Natural killer cell treated with Interleukin-12 subunit alpha and Interleukin-12 subunit beta and Interleukin-15 and Interleukin-18, amount 100 ng/mL, for 72 hours (primary cell): ENCODE measurements at places on chromosomes 1 and 21. TPM values are rescaled to one million over a fixed set of nuclear protein-coding genes. Genes with fewer than 3 reads are reported as not detected.

- H3K4me1 ChIP-seq = no peaks in the 10 kb centered on the region
- peaks cover 21% of the 10 kb centered on the region for H3K27me3 ChIP-seq
- H3K4me3 ChIP-seq = no peak overlapping the region
- H3K27ac ChIP-seq = no peak overlapping the region
- DNase-seq = no peak
Measured at GRCh38 chr1:223411309-223411708, 18.1 kb downstream of the CCDC185 start.

GRCh38 chr1:60149251-60149650 lies 75.7 kb upstream of the C1orf87 start:
- H3K27me3 ChIP-seq = no peaks in the 10 kb centered on the region
- no peaks in the 10 kb centered on the region for H3K4me1 ChIP-seq
- H3K36me3 ChIP-seq = no peaks in the 10 kb centered on the region
- DNase-seq = no peak
- no peak overlapping the region for H3K4me3 ChIP-seq

GRCh38 chr1:154879038-154879421 lies 8.9 kb upstream of the KCNN3 start:
- no peak overlapping the region for H3K4me3 ChIP-seq
- H3K27me3 ChIP-seq = peaks cover 20% of the 10 kb centered on the region
- H3K36me3 ChIP-seq = no peaks in the 10 kb centered on the region
- H3K4me1 ChIP-seq = no peaks in the 10 kb centered on the region
- H3K27ac ChIP-seq = no peak overlapping the region

Gene LCE1B
- not detected for total RNA-seq

Gene TNNT2
- not detected for total RNA-seq

- no peak for DNase-seq
- H3K27me3 ChIP-seq = peaks cover 3% of the 10 kb centered on the region
- H3K4me1 ChIP-seq = peaks cover 9% of the 10 kb centered on the region
- H3K4me3 ChIP-seq = peak overlapping the region; percentile 38
- H3K36me3 ChIP-seq = no peaks in the 10 kb centered on the region
- H3K27ac ChIP-seq = no peak overlapping the region
Measured at GRCh38 chr1:32349211-32349708, 13.0 kb downstream of the FAM229A start.

GRCh38 chr1:206925106-206925736 lies 3.5 kb upstream of the FCMR start:
- H3K27me3 ChIP-seq = no peaks in the 10 kb centered on the region
- no peak overlapping the region for H3K27ac ChIP-seq
- peaks cover 26% of the 10 kb centered on the region for H3K4me1 ChIP-seq
- DNase-seq = peak; percentile 86

- no peak overlapping the region for H3K27ac ChIP-seq
- peaks cover 17% of the 10 kb centered on the region for H3K27me3 ChIP-seq
- no peaks in the 10 kb centered on the region for H3K4me1 ChIP-seq
- H3K4me3 ChIP-seq = no peak overlapping the region
- DNase-seq = no peak
- H3K36me3 ChIP-seq = no peaks in the 10 kb centered on the region
Measured at GRCh38 chr1:55580845-55581332, 365.7 kb upstream of the USP24 start.

Gene TCHHL1
- total RNA-seq = not detected

GRCh38 chr1:76158126-76158525 lies 83.6 kb downstream of the ST6GALNAC3 start:
- H3K36me3 ChIP-seq = no peaks in the 10 kb centered on the region
- H3K4me1 ChIP-seq = peaks cover 9% of the 10 kb centered on the region
- no peak overlapping the region for H3K27ac ChIP-seq
- no peaks in the 10 kb centered on the region for H3K27me3 ChIP-seq
- H3K4me3 ChIP-seq = no peak overlapping the region

DNA sequence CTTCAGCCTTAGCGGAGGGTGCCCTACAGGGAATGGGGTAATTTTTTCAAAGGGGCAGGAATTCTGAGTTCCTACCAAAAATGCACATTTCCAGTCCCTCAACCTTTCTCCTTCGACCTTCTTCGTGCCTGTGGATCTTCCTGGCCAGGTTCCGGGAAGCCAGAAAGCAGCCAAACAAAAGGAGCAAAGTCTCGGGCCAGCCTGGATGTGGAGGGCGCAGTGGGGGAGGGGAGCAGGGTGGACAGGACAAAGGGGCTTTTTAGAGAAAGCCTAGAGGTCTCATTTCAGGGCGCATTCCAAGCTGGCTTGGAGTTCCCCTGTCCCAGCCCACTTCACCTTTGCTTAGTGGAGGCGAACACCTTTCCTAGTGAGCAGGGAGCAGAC lies 2.9 kb upstream of the INAVA start:
- peaks cover 46% of the 10 kb centered on the region for H3K4me1 ChIP-seq
- peak overlapping the region; percentile 61 for H3K4me3 ChIP-seq
- no peaks in the 10 kb centered on the region for H3K27me3 ChIP-seq
- no peak overlapping the region for H3K27ac ChIP-seq
- DNase-seq = no peak

- no peaks in the 10 kb centered on the region for H3K36me3 ChIP-seq
- no peak overlapping the region for H3K27ac ChIP-seq
- no peaks in the 10 kb centered on the region for H3K4me1 ChIP-seq
Measured at GRCh38 chr1:110114784-110115183, 2.5 kb downstream of the UBL4B start.

Gene SLC1A7
- 1.1 TPM for total RNA-seq

- H3K4me3 ChIP-seq = no peak overlapping the region
- H3K36me3 ChIP-seq = no peaks in the 10 kb centered on the region
- no peak for DNase-seq
Measured at GRCh38 chr1:30314591-30314990, 408.8 kb downstream of the MATN1 start.

Gene CLDN17
- total RNA-seq = not detected

DNA sequence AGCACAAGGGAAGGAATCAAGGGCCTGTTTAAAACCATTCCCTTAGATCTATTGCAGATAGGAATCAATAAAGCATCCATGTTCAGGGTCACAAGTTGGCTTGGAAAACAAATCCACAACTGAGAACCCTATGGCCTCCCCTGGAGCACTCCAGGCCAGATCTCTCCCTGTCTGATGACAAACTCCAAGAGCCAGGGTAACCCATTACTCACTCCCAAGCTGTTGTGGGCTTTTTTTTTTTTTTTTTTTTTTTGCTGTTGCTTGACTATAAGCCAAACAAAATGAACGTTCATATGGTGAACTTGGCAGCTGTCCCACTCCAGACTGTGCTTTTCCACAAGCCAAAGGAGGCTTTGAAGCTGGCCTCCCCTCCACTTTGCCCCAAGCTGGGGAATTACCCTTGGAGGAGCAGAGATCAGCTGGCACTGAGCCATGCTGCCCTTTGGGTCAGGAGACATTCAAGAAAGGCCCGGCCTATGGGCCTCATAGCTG lies 35.7 kb upstream of the VAV3 start:
- no peak for DNase-seq
- H3K36me3 ChIP-seq = no peaks in the 10 kb centered on the region
- no peak overlapping the region for H3K27ac ChIP-seq

GRCh38 chr21:38220270-38220737 lies 36.5 kb upstream of the KCNJ15 start:
- DNase-seq = no peak
- H3K27me3 ChIP-seq = peaks cover 3% of the 10 kb centered on the region
- peaks cover 4% of the 10 kb centered on the region for H3K4me1 ChIP-seq
- no peak overlapping the region for H3K4me3 ChIP-seq
- peaks cover 10% of the 10 kb centered on the region for H3K36me3 ChIP-seq
- H3K27ac ChIP-seq = no peak overlapping the region

Gene CFH
- total RNA-seq = 9.4 TPM

Gene TAGLN2
- 239 TPM for total RNA-seq

DNA sequence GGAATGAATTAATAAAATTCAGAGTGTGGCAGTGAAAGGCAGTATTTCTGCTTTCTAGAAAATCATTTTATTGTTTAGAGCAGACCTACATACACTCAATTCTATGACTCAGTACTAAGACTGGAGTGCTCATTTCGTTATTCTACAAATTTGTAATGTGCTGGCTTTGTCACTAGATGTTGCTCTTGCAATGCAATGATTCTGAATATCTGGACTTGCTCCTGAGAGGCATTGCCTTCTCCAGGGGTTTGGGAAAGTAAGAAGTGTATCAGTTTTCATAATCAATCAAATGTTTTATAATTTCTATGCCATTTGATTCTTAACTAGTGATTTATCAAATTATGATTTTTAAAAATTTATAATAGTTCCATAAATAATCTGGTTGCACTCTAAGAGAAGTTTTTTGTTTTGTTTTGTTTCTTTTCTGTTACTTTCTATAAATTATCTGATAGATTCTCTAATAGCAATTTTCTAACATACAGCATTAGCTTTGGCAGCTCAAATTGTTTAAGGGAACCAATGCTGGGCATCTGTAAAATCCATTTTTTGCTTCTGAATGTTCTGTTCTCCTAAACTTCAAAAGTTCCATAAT lies 280.5 kb upstream of the SGIP1 start:
- DNase-seq = no peak
- H3K4me1 ChIP-seq = peaks cover 43% of the 10 kb centered on the region
- H3K36me3 ChIP-seq = no peaks in the 10 kb centered on the region
- H3K27ac ChIP-seq = peak overlapping the region; percentile 87

GRCh38 chr1:225426395-225427234 lies 1.2 kb downstream of the LBR start:
- peak overlapping the region; percentile 97 for H3K4me3 ChIP-seq
- H3K4me1 ChIP-seq = peaks cover 56% of the 10 kb centered on the region
- H3K36me3 ChIP-seq = no peaks in the 10 kb centered on the region
- H3K27ac ChIP-seq = peak overlapping the region; percentile 44
- no peak for DNase-seq

- DNase-seq = no peak
- H3K27ac ChIP-seq = peak overlapping the region; percentile 90
- H3K4me1 ChIP-seq = peaks cover 55% of the 10 kb centered on the region
- H3K4me3 ChIP-seq = peak overlapping the region; percentile 10
Measured at GRCh38 chr1:199168888-199169585, 530.2 kb downstream of the PTPRC start.

DNA sequence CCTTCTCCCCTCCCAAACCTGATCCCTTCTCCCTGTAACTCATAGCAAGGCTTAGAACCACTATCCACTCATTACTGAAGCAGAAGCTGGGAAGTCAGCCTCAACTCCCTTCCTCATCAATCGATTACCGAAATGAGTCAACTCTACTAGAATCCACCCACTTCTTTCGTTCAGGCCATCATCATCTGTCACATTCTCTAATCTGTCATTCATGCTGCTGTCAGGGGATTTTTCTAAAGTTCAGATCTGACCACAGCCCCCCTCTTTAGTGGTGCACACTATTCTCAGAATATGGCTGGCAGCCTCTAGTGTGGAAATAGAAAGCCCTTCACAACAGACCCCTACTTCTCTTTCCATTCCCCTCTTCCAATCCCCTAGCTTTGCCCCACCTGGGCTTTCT lies 5.1 kb downstream of the NT5C1A start:
- H3K27me3 ChIP-seq = peaks cover 9% of the 10 kb centered on the region
- peak overlapping the region; percentile 65 for H3K27ac ChIP-seq
- H3K36me3 ChIP-seq = no peaks in the 10 kb centered on the region
- peaks cover 17% of the 10 kb centered on the region for H3K4me1 ChIP-seq
- DNase-seq = peak; percentile 70

Gene KRTAP19-3
- not detected for total RNA-seq

Gene IFNLR1
- total RNA-seq = 0.36 TPM

DNA sequence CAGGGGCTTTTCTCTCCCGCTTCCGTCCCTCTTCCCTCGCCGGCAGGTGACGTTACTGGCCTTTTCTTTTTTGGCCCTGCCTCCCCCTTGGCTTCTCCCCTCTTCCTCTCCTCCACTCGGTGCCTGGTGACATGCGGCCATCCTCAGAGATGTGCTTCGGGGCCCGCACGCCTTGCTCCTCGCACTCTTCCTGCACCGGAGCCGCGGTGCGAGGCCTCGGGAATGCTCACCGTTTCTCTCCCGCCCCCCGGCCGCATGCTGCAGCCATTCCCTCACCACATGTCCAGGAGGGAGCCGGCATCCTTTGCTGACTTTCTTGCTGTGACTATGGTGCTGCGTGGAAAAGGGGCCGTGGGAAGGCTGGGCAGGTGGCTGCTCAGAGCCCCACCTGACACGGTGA lies 39.3 kb downstream of the PDE9A start:
- no peak overlapping the region for H3K4me3 ChIP-seq
- no peaks in the 10 kb centered on the region for H3K36me3 ChIP-seq

Gene RNF186
- total RNA-seq = not detected

DNA sequence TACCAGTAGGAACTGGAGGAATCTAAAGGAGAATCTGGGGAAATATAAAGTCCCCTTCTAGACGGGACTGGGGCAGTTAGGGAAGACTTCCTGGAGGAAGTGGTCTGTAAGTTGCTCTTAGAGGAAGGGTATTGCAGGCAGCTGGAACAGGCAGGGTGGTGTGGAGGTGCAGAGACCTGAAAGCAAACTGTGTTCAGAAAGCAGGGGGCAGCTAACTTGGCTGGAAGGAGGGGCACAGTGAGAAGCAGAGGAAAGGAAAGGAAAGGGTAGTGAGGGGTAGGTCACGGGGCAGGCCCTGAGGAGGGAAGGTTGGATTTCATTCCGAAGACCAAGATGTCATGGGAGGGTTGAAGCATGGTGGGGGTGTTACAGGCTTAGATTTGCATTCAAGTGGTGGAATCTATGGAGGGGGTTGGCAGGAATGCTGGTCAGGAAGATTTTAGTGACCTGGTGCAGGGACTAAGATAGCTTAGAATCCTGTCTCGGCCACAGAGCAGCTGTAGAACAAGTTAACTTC lies 240.7 kb downstream of the FOXD2 start:
- no peak for DNase-seq
- no peaks in the 10 kb centered on the region for H3K4me1 ChIP-seq
- H3K36me3 ChIP-seq = no peaks in the 10 kb centered on the region
- H3K27me3 ChIP-seq = peaks cover 23% of the 10 kb centered on the region
- no peak overlapping the region for H3K27ac ChIP-seq

Gene TEDDM1
- total RNA-seq = not detected

Gene PRR9
- total RNA-seq = not detected

GRCh38 chr1:161848676-161849075 lies 82.6 kb downstream of the ATF6 start:
- H3K4me1 ChIP-seq = peaks cover 10% of the 10 kb centered on the region
- no peak for DNase-seq
- H3K27me3 ChIP-seq = no peaks in the 10 kb centered on the region
- H3K27ac ChIP-seq = no peak overlapping the region

- no peaks in the 10 kb centered on the region for H3K27me3 ChIP-seq
- no peak for DNase-seq
- H3K4me1 ChIP-seq = peaks cover 29% of the 10 kb centered on the region
- H3K36me3 ChIP-seq = peaks cover 7% of the 10 kb centered on the region
- peak overlapping the region; percentile 95 for H3K4me3 ChIP-seq
Measured at GRCh38 chr1:43947061-43947873, 517 bp downstream of the IPO13 start.

GRCh38 chr1:107533436-107533835 lies 392.6 kb downstream of the NTNG1 start:
- H3K4me1 ChIP-seq = no peaks in the 10 kb centered on the region
- H3K4me3 ChIP-seq = no peak overlapping the region
- H3K36me3 ChIP-seq = no peaks in the 10 kb centered on the region
- no peak for DNase-seq
- peaks cover 42% of the 10 kb centered on the region for H3K27me3 ChIP-seq

GRCh38 chr21:34884346-34884929 lies 164.7 kb downstream of the RUNX1 start:
- peak overlapping the region; percentile 98 for H3K4me3 ChIP-seq
- H3K4me1 ChIP-seq = peaks cover 58% of the 10 kb centered on the region
- H3K36me3 ChIP-seq = peaks cover 13% of the 10 kb centered on the region

GRCh38 chr1:116334868-116335635 lies 38.0 kb upstream of the ATP1A1 start:
- no peak overlapping the region for H3K27ac ChIP-seq
- no peak overlapping the region for H3K4me3 ChIP-seq
- no peaks in the 10 kb centered on the region for H3K4me1 ChIP-seq
- no peaks in the 10 kb centered on the region for H3K36me3 ChIP-seq
- peaks cover 12% of the 10 kb centered on the region for H3K27me3 ChIP-seq
- DNase-seq = no peak
